NB4 (cell line): ENCODE measurements at places on chromosomes 16 and 17.

DNA sequence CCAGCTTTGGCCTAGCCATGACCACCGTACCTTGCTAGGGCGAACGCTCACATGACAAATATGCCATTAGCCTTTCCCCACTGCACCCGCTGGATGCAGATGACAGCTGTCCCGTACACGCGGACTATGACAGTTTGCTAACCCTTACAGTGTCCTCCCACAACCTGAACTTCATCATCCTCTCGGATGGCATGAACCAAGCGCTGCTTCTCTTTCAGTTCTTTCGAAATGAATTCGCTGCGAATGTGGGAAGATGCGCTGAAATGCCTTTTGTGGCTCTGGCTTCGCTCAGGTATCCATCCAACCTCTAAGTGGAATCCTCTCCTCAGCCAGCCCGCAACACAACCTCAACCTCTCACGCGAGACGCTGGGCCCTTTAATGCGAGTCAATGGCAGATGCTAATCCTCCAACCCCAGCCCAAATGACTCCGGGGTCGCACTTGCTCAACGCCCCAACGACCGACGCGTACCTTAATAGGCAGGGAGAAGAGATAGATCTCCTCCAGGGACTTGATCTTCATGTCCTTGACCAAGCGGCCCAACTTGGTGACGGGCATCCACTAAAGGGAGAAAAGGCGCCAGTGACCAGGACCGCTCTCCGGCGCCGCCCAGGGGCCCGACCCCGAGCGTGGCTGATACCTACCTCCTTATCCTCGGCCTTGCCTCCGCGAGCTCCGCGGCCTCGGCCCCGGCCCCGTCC, 670 bp downstream of the RPS2 start:
- no peak for DNase-seq

GRCh38 chr17:38705803-38706504, 881 bp downstream of the MLLT6 start:
- DNase-seq, result peak; percentile 47

GRCh38 chr17:37079735-37080134, 131.0 kb downstream of the AATF start:
- peak; percentile 43 for DNase-seq

DNA sequence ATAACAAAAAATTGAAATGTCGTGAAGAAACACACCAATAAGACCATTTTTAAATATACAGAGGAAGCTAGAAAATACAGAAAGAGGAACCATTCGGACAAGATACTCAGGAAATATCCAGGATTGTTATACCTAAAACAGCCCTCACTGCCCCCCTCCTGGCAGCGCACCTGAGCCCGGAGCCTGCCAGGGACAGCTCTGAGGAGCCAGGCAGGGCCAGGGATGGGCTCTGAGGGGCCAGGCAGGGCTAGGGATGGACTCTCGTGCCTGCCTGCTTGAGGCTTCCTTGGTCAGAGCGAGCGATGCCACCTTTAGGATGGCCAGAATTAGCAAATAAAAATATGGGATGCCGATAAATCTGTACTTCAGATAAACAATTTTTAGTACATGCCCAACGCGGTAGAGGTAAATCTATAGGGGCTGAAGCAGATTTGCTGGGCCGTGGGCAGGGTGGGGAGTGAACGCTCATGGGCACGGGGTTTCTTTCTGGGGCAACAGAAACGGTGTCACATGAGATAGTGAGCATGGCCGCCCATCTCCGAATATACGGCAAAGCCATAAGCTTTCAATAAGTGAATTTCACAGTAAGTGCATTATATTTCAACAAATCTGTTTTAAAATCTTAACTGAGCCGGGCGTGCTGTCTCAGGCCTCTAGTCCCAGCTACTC, 18.2 kb upstream of the CSNK1D start:
- DNase-seq, result peak; percentile 50

DNA sequence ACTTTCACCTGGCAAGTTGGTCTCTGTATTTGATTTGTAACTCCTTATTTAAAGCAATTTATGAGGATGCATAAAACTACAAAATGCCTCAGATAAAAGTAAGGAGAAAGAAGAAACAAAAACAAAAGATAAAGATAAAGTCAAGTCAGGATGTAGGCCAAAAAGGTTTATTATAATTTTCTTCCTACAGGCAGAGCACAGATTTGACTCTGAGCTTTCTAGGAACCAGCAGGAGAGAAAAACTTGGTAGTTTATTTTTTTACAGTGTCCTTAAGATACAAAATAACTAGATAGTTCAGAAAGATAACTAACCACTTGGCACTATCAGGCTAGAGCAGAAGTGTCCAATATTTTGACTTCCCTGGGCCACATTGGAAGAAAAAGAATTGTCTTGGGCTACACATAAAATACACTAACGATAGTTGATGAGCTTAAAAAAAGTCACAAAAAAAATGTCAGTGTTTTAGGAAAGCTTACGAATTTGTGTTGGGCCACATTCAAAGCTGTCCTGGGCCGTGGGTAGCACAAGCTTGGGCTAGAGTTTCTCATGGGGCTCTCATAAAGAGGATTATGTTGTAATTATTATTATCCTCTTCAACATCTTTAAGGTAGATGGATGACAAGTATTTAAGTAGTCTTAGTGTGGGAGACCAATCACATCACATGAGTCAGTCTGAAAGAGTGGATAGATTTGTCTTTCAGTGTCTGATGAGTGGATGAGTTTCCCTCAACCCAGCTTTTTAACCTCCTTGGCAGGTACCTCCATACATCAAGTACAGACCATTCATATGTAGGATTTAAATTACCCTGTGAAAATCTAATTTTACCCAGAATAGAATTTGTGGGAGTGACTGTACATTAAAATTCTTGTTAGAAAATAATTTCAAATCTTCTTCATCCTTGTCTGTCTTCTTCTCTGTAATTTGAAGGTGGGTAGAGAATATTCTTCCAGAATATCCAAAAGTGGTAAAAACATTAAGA, 17.0 kb downstream of the PAFAH1B1 start:
- DNase-seq, result no peak

DNA sequence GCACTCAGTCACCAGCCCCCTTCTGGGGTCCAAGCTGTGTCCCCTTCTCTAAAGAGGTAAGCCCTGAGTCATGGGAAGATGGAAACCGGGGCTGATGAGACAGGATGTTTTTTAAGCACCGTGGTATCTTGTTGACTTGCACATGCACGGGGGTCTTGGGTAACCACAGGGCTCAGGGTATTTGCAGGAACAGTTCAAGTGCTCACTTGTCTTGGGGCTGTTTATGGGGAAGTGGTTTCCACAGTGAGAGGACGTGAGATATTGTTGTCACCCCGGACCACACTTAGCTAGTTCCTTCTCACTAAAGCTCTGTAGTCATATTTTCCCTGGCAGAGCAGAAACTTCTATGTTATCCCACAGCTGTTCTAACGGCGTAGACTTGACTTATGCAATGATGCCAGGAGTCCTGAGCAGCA, 7.7 kb downstream of the CCL3L1 start:
- peak; percentile 97 for DNase-seq

DNA sequence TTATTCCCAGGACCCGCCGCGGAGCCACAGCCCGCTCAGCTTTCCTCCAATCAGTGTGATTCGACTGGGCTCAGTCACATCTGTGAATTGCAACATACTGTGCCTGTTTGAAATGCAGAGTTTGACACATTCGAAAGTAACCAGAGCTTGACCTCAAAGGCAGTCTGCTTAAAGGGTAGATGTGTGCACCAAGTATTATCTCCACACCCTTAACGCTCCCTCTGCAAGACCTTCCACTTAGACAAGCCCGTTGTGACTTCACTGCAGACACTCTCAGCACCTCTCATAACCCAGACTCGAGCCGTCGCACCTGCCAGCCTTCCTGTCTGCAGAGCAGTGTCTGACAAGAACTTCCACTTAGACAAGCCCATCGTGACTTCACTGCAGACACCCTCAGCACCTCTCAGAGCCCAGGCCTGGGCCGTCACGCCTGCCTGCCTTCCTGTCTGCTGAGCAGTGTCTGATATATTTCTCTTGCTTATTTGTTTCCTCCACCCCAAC, 3.7 kb downstream of the KLHDC4 start:
- no peak for DNase-seq

DNA sequence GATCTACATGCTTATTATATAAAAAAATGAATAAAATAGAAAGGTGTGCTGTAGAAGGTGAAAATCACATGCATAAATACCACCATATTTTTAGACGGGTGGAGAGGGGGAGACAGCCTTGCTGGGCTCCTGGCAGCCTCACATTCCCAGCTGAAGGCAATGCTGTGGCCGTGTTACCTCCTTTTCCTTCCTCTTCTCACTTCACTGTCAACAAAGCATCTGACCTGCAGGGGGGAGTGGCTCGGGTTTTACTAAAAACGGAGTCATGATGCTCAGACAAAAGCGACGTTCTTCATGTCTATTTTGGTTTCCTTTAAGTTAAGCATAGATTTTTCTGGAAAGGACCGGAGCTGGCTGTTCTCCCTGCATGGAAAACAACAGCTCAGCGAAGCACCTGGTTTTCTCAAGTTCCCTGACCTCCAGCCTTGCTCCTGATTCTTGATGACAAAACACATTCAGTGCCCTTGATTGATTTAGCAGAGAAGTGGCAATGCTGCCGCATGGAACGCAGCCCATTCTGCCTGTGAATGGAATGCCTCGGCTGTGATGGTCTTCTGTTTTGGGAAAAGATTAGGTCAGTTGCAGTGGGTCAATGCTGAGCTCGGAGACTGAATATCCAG, 5.5 kb upstream of the RPTOR start:
- peak; percentile 40 for DNase-seq

DNA sequence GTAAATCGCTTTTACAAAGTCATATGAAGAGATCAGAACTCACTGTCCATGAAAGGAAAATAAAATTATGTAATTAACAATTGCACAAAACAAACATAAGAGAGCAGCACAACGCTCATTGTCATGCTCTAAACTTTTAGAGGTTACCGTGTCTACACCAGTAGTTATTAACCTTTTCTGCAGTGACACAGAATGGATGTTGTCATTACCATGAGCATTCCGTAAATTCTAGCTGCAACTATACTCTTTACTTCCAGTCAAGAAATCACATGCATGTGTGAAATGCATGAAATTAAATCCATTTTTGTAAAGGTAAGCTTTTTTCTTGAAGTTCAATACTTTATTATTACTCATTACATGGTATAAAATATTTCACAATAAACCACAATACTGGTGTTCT, 38.2 kb downstream of the USP32 start:
- no peak for DNase-seq

DNA sequence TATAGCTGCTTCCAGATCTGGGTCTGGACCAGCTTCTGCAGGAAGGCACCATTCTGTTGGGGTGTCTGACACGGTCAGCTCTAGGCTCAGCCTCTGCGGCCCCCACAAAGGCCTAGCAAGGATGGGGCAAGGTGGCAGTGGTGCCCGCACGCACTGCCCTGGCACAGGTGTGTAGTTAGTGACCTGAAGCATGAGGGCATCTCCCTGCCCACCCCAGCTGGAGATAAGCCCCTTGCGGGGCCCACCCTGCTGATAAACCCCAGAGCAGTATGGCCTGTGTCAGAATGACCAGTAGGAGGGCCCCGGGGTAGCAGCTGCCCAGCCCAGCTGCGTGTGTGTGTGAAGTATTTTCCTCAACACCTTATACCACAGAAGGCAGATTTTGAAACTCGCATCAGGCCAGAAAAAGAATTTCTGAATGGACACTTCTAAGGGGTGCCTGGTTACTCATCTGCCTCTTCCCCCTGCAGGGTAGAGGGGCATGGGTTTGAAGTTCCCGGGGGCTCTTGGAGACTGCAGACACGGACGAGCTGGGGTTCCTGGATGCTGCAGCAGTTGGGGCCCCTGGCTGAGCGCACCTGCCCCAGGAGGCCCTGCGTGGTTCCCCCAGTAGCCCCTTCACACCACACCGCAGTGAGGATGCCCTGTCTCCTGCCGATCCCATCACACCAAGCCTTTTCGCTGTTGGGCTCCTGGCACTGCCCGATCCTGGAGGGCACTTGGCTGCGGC, 4.5 kb downstream of the ARHGDIA start:
- DNase-seq, result no peak

DNA sequence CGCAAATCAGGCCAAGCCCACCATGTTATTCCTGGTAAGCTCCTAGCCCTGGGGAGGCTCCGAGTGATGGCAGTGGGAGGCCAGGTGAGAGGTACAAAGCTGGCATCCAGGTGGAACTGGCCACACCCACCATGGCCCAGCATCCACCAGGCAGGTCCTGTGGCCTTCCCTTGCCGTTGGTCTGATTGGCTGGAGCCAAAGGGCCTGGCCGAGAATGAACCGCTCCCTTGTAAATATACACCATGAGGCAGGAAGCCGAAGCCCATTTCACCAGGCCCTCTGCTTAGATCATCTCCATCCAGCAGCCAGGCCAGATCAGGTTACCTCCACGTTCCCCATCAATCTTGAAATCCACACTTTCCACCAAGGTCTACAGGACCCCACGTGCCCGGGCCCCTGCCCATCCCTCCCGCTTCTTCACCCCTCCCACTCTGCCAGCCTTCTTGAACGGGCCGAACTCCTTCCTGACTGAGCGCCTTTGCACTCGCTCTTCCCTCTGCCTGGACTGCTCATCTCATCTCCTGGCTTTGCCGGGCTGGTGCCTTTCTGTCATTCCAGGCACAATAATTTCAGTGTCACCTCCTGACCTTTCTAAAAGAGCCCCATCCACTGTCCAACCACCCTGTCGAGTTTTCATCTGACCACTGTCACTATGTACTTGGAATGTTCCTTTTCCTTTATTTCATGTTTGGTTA, 5.8 kb downstream of the SOCS1 start:
- DNase-seq, result no peak

DNA sequence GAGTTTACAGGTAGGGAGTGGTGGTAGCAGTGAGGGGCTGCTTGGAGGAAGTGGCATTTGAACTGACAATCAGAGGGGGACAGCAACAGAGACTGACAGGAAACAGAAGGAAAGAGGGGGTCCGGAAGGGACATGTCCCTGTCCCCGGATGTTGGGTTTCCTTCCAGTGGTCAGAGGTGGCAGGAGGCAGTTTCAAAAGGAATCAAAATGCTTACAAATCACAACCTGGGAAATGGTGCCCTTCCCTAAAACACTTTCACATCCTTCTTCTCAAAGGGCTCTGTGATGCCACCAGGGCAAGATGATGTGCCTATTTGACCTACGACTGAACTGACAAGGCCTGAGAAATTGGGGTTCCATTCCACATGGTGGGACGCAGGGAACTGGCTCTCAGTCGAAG, 19.7 kb downstream of the ADGRG1 start:
- DNase-seq, result no peak
